ENCODE measurements at places on chromosomes 16 and 17.

- no peak for DNase-seq
Measured at GRCh38 chr17:57819285-57819684, 30.6 kb downstream of the MRPS23 start.

DNA sequence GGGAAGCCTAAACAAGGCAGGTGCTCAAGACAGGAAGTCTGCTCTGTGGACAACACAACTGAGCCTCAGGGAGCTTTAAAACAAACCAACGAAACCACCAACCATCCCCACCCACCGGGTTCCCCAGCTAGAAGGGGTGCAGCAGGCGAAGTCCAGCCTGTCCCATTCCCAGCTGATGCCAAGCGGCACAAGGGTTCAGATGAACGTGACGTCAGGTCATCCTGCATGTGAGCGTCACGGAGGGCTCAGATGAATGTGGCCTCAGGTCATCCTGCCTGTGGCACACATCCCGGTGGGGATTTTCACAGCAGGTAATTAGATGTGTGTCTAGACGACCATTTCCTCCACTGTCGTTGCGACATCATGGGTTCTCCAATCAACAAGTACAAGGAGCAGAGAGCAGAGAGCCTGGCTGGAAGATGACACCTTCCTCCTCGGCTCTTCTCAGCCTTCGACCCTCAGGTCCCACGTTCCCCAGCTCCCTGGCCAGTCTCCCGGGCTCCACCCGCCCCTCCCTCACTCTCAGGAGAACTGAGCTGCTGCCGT, 246.5 kb downstream of the FOXL1 start:
- no peak for DNase-seq

- no peak for DNase-seq
Measured at GRCh38 chr17:74757502-74757901, 9.1 kb downstream of the NHERF1 start.

DNA sequence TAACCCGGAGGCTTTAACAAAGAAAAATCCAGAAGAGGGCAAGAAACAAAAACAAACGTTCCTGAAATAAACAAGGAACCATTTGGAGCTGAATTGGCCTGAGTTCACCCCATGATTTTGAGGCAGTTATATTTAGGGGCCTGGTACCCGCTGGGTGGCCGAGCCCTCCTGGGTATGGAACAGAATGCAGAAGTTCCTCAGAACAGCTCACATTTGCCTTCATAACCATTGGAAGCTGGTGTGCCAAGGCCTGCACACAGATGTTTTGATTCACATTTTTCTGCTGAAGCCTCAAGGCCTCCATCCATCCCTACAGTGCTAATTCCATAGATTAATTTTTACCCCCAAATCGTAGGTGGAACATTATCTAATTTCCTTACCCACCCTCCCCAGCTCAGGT, 3.3 kb upstream of the ZFHX3 start:
- DNase-seq, result no peak

DNA sequence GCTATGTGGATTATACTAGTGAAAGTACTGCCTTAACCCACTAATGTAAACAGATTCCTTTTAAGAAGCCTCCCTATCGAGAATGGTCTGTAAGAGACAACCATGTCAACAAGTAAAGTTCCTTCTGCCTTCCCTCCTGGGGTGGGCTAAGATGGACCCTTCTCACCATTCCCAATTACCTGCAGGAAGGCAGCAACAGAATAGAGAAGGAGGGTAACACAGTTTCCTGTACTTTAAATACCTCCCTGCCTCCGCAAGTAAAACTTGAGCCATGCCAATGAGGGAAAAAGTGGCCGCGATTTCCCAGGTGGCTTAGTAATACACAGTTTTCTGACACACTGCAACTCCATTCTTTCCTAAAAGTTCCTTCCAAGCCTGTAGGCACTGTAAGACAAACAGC, 45.2 kb downstream of the TOX3 start:
- no peak for DNase-seq

DNA sequence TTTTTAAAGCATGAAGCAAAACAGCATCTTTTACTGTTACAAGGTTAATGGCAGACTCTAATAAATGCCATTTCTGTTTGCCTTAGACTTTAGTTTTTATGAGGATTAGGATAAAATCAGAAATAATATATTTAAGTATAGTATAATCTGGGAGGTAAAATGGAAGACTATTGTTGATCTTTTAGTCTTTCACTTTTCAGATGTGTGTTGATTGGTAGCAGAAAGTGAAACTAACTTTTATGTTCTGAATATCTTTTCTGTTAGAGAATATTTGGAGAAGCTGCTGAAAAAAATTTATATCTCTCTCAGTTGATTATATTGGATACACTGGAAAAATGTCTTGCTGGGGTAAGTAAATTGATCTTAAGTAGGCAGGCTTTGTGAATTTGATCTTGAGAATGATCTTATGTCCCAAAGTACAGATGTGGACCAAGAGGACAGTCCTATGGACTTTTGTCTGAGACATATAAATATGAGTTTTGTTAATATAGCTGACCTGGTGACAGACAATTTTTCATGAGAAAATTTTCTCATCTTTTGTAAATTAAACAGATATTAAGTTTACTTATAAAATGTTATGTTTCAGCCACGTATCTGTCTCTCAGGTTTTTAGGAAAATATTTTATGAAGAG, 64.1 kb downstream of the NF1 start:
- DNase-seq, result no peak

- DNase-seq, result no peak
Measured at GRCh38 chr16:59192551-59193199, 458.6 kb upstream of the GOT2 start.

DNA sequence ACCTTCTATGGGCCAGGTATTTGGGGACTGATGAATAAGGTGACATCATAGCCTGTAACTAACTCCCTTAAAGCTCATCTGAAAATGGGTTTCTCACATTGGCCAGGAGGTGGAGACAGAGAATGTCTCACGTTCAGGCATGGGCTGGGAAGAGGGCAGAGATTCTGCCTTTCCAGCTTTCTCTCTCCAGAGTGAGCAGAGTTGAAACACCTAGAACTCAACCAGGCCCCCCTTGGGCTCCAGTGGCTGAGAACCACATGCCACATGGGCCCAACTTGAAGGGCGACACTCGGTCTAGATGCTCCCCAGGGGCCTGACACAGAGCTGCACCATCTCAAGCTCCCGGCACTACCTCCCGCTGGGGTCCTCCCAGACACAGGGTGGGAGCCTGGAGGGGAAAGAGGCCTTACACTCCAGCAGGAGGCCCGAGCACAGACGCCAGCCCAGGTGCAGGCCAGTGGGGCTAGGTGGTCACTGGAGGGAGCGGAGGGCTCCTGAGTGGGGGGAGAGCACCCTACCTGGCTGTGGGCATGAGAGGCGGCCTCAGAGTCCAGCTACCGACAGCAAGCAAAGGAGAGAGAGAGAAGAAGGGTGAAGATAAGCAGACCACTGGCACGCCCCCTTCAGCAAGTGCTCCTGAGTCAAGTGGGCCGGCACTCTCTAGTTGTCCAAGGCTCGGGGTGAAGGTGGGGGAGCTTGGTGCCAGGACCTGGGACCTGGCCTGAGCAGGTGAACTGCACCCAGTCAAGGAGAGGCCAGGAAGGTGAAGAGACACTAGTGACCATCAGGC, 55.9 kb downstream of the MYO18A start:
- DNase-seq, result peak; percentile 38

- DNase-seq, result no peak
Measured at GRCh38 chr17:74595037-74595750, 3.1 kb upstream of the CD300LD start.

DNA sequence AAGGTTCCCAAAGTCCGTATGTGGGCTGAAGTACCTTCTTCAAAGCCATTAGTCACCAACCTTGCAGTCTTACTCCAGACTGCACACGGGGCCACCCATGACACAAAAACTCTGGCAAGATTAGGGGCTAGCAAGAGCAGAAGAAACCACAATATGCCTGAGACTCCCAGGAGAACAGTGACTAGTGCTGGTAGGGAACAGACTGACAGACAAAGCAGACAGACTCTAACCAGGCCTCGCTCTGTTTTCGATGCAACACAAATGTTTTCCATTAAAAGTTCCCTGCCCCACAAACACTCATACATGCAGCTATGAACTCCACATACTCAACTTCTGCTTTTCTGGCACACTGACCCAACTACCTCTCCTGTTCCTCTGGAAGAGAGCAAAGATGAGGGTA, 102.2 kb downstream of the HIC1 start:
- DNase-seq, result no peak

GRCh38 chr17:31582151-31582907, 190.9 kb downstream of the RAB11FIP4 start:
- peak; percentile 29 for DNase-seq

DNA sequence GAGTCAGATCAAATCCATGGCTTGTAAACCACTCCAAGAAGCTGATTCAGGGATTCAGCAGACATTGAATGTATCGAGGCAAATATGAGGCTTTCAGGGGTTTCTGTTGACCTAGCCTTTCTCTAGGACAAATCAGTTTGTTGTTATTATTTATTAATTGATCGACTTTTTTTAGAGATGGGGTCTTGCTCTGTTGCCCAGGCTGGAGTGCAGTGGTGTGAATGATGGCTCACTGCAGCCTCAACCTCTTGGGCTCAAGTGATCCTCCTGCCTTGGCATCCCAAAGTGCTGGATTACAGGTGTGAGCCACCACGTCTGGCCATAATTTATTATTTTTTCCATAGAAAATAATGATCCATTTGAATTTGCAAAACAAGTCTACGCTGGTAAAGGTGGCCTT, 27.0 kb downstream of the LAT start:
- no peak for DNase-seq

- DNase-seq, result no peak
Measured at GRCh38 chr17:73290399-73291259, 21.2 kb downstream of the CDC42EP4 start.

GRCh38 chr16:53504665-53505064, 1.7 kb upstream of the AKTIP start:
- DNase-seq, result no peak

DNA sequence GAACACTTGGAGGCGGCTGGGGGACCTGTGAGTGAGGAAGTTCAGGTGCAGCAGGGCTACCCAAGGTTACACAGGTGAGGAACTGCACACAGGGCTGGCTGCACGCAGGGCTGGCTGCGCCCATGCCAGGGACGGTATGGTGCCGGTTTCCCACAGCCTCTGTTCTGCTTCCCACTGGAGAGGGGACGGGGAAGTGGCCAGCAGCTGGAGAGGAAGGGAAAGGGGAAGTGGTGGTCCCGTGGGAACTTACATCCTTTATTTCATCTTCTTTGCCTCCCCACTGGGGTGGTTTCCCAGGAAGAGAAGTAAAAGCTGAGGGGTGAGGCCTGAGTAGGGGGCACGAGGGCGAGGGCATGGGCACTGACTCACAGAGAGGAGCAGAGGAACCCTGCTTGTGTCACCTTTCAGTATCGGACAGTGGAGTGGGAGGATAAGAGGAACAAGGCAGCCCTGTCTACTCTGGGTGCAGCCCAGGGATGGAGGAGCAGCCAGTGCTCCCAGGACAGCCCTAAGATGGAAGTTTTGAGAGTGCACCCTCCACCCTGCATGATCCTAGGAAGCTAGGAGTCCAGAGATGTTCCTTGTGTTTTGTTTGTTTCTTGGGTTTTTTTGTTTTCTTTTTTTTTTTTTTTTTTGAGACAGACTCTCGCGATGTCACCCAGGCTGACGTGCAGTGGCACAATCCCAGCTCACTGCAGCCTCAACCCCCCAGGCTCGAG, 25.5 kb upstream of the CDH1 start:
- DNase-seq, result no peak

DNA sequence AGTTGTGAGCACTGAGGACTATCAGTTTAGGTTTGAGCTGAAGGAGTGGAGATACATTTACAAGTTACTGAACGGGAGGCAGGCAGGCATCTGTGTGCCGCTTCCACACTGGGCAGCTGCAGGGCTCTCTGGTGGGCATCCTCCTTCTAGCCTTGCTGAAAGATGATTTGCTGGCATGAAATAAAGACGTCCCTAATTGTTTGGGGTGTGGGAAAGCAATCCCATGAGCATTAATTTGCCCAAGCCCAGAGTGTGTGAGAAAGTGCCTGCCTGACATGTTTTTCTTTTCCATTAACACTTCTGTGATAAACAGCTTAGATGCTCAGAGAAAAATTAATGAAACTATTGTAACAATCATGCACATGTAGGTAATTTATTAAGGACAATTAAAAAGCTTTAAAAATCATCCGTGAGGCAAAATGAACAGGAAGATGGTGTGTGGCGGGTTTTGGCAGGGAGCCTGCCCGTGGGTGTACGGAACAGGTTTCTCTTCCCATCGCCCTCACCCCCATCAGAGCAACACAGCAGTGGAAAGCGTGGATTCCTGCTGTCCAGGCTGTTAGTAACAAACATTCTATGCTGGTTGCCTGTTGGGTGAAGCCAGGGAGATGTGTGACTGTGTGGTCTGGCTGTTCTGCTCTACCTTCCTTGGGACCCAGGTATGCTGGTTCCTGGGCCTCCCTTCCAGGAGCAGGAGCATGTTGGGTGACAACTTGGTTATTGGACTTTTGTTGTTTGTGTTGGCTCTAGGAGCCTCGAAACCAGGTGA, 191.9 kb downstream of the MSI2 start:
- DNase-seq, result no peak
